Cortex of kidney (tissue), 1 donor: ENCODE measurements at places on chromosomes 12 and 14.

- no peak for DNase-seq
Measured at GRCh38 chr12:104681012-104681690, 224.4 kb downstream of the CHST11 start.

- DNase-seq, result no peak
Measured at GRCh38 chr12:4483885-4484823, 38.5 kb upstream of the FGF6 start.

DNA sequence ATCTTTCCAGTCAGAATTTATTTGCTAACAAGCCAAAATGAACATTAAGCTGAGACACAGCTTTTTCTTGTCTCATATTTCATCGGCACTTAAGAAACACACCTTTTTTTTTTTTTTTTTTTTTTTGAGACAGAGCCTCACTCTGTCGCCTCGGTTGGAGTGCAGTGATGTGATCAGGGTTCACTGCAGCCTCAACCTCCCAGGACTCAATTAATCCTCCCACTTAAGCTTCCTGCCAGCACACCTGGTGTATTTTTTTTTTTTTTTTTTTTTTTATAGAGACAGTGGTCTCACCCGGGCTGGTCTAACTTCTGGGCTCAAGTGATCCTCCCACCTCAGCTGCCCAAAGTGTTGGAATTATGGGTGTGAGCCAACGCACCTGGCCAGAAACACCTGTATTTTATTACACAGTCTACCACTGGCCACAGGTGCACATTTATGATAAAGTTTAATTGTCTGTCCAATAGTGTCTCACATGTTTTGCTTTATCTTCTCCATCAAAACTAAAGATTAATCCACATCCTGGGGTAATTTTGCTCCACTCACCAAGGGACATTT lies 62.7 kb downstream of the C2CD5 start:
- DNase-seq, result no peak

DNA sequence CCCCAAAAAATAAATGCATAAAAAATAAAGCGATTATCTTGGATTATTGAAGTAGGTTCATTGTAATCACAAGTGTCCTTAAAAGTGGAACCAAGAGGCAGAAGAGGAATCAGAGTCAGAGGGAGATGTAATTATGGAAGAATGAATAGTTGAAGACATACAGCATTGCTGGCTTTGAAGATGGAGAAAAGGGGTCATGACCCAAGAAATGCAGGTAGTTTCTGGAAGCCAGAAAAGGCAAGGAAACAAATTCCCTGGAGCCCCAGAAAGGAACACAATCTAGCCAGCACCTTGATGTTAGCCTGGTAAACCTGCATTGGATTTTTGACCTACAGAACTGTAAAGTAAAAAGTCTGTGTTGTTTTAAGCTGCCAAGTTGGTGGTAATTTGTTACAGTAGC lies 57.5 kb upstream of the PTGR2 start:
- no peak for DNase-seq

DNA sequence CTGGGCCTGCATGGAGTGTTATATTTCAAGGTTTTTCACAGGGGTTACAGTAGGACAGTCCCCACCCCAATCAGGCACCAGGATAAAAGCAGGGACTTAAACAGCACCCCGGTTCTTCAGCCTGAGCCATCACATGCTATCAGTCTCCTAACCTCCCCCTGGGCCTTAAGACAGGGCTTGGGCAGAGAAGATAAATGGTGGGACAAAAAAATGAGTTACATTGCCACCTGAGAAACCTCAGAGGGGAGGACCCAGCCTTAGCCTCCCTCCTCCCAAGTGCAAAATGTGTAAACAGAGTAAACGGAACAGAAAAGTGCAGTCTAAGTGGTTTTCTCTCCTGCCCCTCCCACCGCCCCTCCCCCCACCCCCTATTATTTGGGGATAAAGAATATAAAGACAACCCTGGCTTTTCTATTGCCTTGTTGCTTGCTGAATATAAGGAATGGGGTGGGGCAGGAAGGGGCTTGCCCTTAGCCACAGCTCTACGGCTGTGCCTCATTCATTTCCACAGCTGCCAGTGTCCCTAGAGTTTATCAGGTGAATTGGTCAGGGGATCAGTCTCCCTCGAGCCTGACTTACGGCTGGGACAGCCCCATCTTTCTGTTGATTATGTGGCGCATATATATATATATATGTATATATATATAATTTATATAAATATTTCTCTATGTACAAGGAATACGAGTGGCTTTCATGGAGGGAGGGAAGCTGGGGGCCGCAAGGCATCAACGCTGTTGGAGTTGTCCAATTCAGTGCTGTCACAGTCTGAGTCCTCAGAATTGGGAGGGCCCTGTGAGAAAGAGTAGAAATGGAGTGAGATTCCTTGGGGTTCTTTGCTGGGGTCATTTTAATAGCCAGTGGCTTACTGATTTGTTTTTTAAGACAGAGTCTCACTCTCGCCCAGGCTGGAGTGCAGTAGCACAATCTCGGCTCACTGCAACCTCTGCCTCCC lies 18.5 kb downstream of the MAP3K12 start:
- no peak for DNase-seq
